ENCODE measurements at places on chromosomes 12 and 14.

DNA sequence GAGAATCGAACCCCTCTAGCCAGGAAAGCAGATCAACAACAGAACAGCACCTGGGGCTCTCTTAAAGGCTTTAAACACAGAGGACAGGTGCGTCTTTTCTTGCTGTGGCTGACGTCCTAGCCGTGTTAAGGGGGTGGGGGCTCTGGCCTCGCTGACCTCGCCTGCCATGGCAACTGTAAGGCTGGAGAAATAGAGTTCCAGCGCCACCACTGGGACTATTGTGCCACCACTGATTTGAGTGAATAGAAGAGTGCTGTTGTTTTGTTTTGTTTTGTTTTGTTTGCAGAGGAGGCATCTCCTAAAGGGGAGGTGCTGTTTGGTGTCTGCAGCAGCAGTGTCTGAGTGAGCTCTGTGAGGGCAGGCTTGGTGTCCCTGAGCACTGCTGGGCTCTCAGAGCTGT is 34.2 kb upstream of the PRMT8 start:
- no peak for DNase-seq

- no peak for DNase-seq
Observed at GRCh38 chr12:61854902-61855301, 405.3 kb upstream of the USP15 start.

GRCh38 chr14:71372411-71372838 is 465.2 kb downstream of the PCNX1 start:
- no peak for DNase-seq

- DNase-seq = no peak
Observed at GRCh38 chr14:33647385-33647786, 303.5 kb downstream of the EGLN3 start.

DNA sequence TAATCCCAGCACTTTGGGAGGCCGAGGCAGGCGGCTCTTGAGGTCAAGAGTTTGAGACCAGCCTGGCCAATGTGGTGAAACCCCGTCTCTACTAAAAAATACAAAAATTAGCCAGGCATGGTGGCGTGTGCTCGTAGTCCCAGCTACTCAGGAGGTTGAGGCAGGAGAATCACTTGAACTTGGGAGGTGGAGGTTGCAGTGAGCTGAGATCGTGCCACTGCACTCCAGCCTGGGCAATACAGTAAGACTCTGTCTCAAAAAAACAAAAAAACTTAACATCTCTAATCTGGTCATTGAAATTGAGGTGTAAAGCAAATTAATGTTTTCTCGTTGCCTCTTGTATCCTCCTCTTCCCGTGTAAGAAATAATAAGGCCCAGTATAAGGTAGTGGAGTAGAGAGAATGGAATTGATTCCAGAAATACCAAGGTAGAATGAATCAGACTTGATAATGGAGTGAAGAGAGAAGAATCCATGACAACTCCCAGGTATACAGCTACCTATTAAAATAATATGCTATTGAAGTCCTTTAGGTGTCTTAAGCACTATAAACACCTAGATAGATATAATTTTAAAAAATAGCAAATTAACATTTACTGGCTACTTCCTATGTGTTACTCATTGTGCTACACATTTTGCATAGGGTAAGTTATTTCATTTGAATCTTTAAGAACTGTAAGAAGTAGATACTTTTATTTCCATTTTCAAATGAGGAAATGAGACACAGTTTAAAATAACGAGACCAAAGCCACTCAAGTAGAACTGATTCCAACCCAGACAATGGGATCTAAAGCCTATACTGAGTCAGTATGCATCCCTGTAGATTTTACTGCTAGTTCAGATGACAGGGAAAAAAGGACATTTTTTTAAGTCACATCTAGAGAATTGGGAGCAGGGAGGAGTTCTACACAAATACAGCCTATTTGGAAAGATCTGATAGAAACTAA is 23.2 kb downstream of the RAP1B start:
- DNase-seq = no peak

DNA sequence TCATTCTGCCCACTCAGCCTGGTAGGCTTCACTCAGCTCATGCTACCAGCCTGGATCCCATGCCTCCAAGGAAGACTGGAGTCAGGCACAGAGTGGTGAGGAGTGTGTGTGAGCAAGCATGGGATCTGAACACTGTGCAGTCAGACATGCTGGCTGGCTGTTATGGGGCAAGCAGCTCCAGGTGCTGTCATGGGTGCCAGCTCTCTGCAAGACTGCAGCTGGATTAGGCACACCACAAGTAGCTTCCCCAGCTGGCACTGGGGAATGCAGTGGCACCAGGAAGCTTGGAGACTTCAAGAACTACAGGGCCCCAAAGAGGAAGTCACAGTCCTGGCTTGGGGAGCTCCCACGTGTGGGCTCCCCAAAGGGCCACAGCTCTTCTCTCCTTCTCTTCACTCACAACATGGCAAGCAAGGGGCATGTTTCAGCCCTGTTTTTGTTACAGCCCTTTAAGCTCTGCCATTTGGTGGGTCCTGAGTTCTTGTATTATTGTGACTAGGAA is 202.5 kb downstream of the VRK1 start:
- DNase-seq = no peak

DNA sequence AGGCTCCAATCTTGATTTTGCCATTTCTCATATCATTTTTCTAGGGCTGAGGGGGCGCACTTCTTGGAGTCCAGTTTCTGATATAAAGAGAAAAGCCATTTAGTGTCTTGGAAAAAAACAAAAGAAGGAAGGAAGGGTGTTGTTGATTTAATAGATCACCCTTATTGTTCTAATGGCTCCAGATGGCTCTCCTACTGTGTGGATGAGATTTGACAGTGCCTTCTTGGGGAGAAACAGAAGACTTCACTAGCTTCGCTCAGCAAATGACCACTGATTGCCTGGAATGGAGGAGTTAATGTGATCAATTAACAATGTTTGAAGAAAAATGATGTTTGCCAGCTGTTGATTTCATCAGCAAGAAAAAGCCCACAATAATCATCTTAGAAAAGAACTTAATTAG is 216.2 kb downstream of the APAF1 start:
- no peak for DNase-seq

DNA sequence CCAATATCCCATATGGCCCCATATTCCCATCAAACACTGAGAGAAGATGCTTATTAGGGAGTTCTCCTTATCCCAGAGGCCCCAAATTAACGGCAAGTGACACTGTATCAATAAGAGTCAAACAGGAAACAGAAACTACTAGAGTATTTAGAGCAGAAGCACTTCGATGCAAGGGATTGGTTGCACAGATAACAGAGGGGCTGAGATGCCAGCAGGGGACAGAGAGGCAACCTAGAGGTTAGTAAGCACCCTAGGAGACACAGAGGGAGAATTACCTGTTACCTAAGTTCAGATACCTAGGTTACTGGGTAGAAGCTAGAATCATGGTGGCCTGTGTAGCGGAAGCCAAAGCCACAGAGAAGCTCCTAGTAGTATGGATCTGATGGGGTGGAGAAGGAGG is 2.9 kb downstream of the HEBP1 start:
- DNase-seq = no peak

DNA sequence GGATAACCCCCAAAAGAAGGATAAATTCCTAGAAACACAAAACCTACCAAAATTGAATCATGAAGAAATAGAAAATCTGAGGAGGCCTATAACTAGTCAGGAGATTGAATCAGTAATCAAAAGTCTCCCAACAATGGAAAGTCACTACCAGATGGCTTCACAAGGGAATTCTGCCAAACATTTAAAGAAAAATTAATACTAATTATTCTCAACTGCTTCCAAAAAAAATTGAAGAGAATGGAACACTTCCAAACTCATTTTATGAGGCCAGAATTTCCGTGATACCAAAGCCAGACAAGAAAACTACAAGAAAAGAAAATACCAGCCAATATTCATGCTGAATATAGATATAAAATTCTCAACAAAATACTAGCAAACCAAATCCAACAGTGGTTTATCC is 7.8 kb upstream of the ABCC9 start:
- DNase-seq = no peak
